ENCODE measurements at places on chromosomes 5 and 9.

DNA sequence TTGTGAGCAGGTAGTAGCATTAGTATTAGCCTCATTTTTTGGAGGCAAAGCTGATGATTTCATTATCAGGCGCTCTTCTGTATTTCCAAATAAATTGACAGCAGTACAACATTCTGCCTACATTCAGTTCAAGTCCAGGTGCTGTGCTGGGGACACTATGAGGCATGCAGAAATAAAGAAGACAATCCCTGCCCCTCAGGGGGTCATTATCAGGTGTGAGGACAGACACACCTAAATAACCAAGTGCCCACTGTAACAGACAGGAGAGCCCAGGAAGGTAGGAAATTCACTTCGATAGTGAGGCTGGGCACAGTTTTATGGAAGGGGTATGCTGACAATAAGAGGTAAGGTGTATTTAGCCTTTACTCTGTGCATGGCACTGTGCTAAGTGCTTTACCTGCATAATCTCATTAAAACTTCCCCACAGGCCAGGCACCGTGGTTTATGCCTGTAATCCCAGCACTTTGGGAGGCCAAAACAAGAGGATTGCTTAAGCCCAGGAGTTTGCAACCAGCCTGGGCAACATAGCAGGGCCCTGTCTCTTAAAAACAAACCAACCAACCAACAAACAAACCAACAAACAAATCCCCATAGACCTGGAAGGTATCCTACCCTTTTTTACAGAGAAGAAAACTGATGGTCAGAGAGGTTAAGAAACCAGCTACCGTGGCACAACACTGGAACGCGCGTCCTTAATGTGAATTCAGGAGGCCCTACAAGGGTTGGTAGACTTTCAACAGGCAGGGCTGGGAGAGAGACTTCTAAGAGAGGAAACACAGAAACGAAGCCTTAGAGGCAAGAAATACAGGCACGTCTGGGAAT, 17.5 kb upstream of the GPX3 start:
- no peak for DNase-seq

DNA sequence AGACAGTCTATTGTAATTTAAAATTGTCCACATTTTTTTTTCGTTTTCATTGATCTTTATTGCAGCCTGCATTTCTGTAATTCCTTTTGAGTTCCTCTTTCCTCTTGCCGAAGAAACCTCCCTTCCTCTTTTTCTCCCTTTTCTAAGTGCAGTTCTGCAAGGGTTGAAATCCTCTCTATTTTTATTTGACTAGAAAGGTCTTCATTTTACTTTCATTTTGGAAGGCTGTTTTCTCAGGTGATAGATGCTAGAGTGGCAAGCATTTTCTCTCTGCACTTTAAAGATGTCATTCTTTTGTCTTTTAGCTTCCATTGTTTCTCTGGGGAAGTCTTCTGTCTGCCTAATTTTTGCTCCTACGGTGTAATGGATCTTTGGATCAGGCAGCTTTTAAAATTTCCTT, 248.5 kb downstream of the SMARCA2 start:
- no peak for DNase-seq

- DNase-seq, result no peak
Observed at GRCh38 chr5:133778636-133779035, 166.3 kb upstream of the FSTL4 start.

GRCh38 chr5:96084874-96085506, 123.3 kb upstream of the ELL2 start:
- no peak for DNase-seq

DNA sequence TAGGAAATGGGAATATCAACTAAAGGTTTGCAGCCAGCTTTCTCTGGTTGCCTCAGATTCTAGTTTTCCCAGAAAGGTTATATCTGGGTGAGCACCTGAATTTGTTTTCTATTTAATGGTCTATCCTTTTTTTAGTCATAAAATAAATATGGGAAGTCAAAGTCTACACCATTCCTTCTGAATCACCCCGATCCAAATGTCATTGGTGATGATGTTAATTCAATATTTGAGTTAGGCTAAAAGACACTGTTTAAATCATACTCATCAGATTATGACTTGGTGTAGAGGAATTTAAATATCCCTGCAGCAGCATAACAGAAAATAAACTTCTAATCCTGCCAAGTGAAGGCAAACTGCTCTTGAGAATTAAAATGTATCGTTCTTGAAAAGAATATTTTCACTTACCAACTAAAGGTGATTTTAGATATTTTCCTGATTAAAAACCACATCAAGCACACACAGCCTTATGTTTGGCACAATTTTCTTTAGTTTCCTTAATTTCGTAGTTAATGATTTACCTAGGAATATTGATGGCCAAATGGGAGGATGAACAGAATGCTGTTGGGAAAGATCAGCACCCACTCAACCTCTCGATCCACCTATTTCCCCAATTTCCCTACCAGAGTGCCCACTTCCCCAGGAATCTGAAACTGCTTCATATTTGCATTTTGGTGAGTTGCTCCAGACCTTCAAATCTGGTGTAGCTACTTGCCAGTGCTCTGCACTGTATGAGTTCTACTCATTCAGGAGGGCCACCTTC, 103.1 kb upstream of the TSLP start:
- no peak for DNase-seq

DNA sequence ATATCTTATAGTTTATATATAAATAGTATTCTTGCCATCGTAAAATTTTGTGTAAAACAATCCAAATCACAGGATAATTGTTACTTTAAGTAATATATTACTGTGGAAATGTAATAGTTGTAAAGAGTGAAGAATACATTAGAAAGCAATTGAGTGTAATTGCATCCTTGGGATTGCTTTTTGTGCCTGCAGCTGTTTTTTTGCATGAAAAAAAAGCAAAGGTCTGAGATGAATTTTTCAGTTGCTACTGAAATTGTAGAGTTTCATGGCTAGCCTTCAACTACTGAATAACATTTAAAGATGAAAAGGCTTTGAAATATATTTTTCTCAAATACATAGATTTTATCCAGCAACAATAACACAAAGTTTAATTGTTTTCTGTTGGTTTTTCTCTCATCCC, 232.0 kb upstream of the FAM174A start:
- DNase-seq, result no peak

DNA sequence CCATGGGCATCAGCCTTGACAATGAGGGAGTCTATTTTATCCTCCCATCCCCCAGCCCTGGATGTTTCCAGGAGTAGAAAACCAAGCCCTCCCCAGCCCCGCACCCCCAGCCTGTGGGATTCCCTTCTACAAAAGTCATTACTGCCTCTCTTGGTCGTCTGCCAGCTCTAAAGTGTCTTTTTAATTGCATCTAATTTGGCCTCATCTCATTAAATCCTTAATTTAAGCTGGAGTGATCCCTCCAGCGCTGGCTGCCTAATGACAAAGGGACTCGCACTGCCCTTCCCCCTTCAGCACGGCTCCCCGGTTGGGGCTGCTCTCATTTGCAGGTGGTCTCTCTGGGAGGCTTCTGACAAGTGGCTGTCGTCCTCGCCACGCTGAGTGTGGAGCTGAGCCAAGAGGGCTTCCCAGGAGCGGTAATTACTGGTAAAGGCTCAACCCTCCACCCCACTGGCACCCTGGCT, 107.9 kb upstream of the ALDH1B1 start:
- DNase-seq, result no peak

GRCh38 chr9:92590377-92590776, 54.6 kb upstream of the ECM2 start:
- DNase-seq, result no peak

DNA sequence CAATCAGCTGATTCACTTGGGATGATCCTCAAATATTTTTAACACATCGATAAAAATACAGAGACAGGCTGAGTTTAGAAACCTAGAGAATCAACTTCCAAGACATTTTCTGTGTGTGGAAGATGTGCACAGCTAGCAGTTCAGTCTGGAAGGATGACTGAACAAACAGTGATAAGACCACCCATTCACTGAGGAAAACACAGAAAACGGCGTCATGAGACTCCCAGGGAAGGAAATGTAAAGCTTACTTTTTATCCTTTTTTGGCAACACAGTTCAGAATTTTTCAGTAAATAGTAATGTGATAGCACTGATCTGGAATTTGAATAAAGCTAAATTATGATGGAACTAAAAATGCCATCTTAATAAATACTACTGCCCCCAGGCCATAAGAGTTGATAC, 277.6 kb downstream of the SEMA5A start:
- DNase-seq, result no peak

- DNase-seq, result no peak
Observed at GRCh38 chr9:14907696-14908095, 2.5 kb downstream of the FREM1 start.

- no peak for DNase-seq
Observed at GRCh38 chr5:82879089-82879488, 198.1 kb downstream of the TMEM167A start.

- DNase-seq, result no peak
Observed at GRCh38 chr9:116003397-116003796, 150.2 kb upstream of the PAPPA start.

- DNase-seq, result no peak
Observed at GRCh38 chr5:139446956-139447779, 7.8 kb upstream of the DNAJC18 start.
